CD4-positive, alpha-beta T cell (primary cell): ENCODE measurements at places on chromosomes 5 and 9. TPM values are rescaled to one million over a fixed set of nuclear protein-coding genes. Genes with fewer than 3 reads are reported as not detected.

DNA sequence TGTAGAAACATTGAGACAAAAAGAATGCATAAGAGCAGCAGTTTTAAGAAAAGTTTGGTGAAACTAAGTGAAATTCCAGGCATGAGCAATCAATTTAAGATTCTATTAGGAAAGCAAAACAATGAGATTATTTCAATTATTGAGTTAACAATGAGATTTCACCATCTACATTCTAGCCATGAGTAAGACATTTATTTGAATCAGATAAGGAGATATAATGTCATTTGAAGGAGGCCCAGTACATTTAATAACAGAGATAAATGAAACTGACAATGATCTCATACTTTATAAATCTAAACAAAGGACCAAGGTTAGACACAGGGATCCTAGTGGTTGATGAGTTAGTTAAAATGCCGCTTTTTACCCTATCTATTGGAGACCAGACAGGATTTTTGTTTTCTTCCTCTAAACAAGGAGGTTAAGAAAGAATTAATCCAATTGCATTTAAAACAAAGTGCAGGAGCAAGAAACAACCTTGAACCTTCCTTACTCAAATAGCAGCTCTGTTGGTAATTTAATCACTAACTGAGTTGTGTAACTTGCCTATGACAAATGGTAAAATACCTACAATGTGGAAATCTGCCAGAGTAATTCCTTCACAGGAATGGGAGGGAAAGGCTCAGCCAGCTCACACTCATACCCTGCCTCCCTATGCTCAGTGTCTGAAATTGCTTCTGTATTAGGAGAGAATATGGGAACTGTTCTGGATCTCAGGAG lies 103.5 kb upstream of the NR3C1 start:
- DNase-seq, result no peak
- no peaks in the 10 kb centered on the region for H3K27me3 ChIP-seq
- H3K4me1 ChIP-seq, result no peaks in the 10 kb centered on the region
- no peak overlapping the region for H3K4me3 ChIP-seq

Gene GNA14
- not detected for total RNA-seq

Gene UNC5A
- not detected for total RNA-seq

GRCh38 chr5:170854566-170854965 lies 7.3 kb upstream of the RANBP17 start:
- no peaks in the 10 kb centered on the region for H3K4me1 ChIP-seq
- no peak overlapping the region for H3K27ac ChIP-seq
- no peaks in the 10 kb centered on the region for H3K36me3 ChIP-seq
- peaks cover 3% of the 10 kb centered on the region for H3K27me3 ChIP-seq
- H3K4me3 ChIP-seq, result no peak overlapping the region

GRCh38 chr5:169333518-169333917 lies 32.6 kb upstream of the SLIT3 start:
- H3K4me3 ChIP-seq, result no peak overlapping the region
- DNase-seq, result no peak
- peaks cover 10% of the 10 kb centered on the region for H3K27me3 ChIP-seq
- no peaks in the 10 kb centered on the region for H3K4me1 ChIP-seq

- H3K27ac ChIP-seq, result no peak overlapping the region
- no peak for DNase-seq
- H3K27me3 ChIP-seq, result peaks cover 4% of the 10 kb centered on the region
- H3K4me1 ChIP-seq, result no peaks in the 10 kb centered on the region
Observed at GRCh38 chr9:17587113-17587512, 8.2 kb downstream of the SH3GL2 start.

GRCh38 chr9:1285526-1285925 lies 235.4 kb downstream of the DMRT2 start:
- no peak for DNase-seq
- no peak overlapping the region for H3K27ac ChIP-seq
- no peak overlapping the region for H3K4me3 ChIP-seq
- no peaks in the 10 kb centered on the region for H3K4me1 ChIP-seq
- H3K36me3 ChIP-seq, result no peaks in the 10 kb centered on the region
- H3K27me3 ChIP-seq, result no peaks in the 10 kb centered on the region

Gene RASEF
- total RNA-seq, result not detected

DNA sequence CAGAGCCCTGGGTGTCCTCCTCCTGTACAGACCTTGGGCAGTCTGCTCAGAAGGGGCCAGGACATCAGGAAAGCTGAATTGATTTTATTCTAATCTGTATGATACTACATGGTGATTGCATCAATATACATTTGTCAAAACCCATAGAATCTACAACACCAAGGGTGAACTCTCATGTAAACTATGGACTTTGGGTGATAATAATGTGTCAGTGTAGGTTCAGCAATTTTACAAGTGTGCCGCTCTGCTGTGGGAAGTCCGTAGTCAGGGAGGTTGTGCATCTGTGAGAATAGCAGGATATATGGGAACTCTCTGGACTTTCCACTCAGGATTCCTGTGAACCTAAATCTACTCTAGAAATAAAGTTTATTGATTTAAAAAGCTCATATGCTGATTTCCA lies 155.3 kb upstream of the NFIL3 start:
- H3K4me1 ChIP-seq, result no peaks in the 10 kb centered on the region
- H3K27me3 ChIP-seq, result no peaks in the 10 kb centered on the region
- DNase-seq, result no peak

- peaks cover 26% of the 10 kb centered on the region for H3K27me3 ChIP-seq
- peaks cover 6% of the 10 kb centered on the region for H3K4me1 ChIP-seq
- no peaks in the 10 kb centered on the region for H3K36me3 ChIP-seq
- no peak overlapping the region for H3K27ac ChIP-seq
- DNase-seq, result no peak
- no peak overlapping the region for H3K4me3 ChIP-seq
Observed at GRCh38 chr5:1439388-1440097, 5.7 kb downstream of the SLC6A3 start.

DNA sequence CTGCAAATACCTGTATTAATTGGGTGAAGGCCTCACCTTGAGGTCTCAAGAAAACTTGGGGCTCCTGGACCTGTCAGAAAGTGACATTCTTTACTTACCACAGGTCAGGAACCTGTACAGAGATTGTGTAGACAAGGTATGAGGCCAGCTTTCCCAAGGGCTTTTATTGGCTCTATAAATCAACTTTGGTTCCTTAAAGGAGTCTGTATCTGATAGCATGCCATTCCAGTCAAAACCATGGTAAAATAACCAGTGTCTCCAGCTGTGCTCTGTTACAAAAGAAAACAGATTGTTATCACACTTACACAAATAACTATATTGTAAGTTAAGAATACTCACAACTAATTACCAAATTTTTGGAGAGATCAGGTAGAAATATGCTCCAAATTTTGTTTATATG lies 64.5 kb downstream of the COL15A1 start:
- no peak overlapping the region for H3K27ac ChIP-seq
- H3K4me1 ChIP-seq, result peaks cover 4% of the 10 kb centered on the region
- no peaks in the 10 kb centered on the region for H3K27me3 ChIP-seq
- H3K4me3 ChIP-seq, result no peak overlapping the region

Gene C9orf50
- not detected for total RNA-seq

Gene FBP2
- not detected for total RNA-seq

DNA sequence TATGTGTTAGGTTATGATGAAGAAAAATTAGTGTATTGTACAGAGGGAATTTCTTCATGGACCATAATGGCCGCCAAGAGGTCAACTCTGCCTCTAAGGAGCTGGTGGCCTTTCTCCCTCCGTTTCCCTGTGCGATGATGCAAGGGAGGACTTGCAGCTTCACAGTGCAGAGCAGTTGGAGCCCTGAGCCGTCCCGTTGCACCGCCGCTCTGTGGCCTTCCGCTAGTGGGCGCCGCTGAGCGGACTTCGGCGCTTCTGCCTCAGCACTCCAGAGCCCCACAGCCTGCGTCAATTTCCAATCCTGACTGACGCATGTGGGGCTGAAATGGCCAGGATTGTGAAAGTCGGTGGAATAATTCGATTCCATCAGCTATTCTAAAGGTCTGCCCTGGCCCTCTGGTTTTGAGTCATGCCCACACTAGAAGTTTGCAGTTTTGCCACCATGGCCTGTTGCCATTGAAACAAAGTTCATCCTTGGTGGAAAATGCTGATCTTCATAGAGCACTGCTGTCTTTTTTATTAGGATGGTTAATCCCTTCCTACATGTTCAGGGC lies 22.7 kb upstream of the LECT2 start:
- no peak overlapping the region for H3K27ac ChIP-seq
- no peak overlapping the region for H3K4me3 ChIP-seq
- H3K36me3 ChIP-seq, result no peaks in the 10 kb centered on the region
- DNase-seq, result peak; percentile 18

Gene SYK
- total RNA-seq, result 1.1 TPM

DNA sequence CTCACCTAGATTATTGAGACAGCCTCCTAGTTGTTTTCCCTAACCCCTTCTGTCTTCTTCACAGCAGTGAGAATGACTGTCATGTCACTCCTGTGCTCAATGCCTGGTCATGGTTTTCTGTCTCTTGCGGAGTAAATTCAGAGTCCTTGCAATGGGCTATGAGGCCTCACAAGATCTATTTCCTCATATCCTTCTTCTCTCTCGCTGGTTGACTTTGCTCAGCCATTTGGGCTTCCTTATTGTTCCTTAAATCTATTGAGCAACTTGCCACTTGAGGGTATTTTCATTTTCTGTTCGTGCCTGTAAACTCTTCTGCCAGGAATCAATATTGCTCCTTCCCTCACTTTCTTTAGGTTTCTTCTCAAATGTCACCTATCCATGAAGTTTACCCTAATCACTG lies 9.0 kb downstream of the PPP3R2 start:
- no peak for DNase-seq
- H3K4me3 ChIP-seq, result no peak overlapping the region
- H3K36me3 ChIP-seq, result no peaks in the 10 kb centered on the region
- no peaks in the 10 kb centered on the region for H3K27me3 ChIP-seq
- no peaks in the 10 kb centered on the region for H3K4me1 ChIP-seq

DNA sequence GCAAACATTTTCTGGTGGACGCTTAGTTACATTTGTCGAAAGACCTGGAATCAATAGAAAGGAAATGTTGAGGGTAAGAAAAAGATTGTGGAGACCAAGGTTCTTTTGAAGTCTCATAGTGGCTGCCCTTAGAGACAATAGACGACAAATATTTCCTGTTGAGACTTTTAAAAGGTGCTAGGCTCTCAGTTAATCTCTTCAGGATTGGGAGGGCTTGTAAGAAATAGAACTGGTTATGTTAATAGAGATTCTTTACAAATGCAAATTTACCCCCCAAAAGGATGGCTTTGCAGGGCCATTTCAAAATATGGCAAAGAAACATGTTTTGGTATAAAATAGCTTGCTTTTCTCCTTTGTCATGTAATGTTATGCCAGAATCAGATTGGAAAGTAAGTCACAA lies 428.2 kb upstream of the CTNND2 start:
- no peaks in the 10 kb centered on the region for H3K27me3 ChIP-seq
- H3K4me1 ChIP-seq, result no peaks in the 10 kb centered on the region
- H3K27ac ChIP-seq, result no peak overlapping the region
- no peak for DNase-seq
- no peak overlapping the region for H3K4me3 ChIP-seq

Gene C1QTNF2
- not detected for total RNA-seq

DNA sequence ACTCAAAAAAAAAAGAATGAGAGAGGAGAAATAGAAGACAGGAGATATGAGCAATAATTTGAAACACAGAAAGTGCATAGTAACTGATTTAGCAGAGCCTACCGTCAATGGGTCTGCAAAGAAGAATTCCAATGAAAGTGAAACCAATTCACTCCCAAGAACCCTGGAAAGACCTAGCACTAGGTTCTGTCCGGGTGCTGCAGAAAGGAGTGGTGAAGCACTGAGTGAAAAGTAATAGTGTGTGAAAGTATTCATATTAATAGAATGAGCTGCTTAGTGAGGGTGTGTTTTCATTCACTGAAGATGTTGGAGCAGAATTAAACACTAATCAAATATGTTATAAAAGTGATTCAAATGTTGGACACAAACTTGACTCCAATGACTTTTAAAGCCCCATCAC lies 51.3 kb upstream of the SLC30A5 start:
- no peak for DNase-seq
- no peaks in the 10 kb centered on the region for H3K27me3 ChIP-seq
- H3K36me3 ChIP-seq, result no peaks in the 10 kb centered on the region

Gene NELFB
- 21.2 TPM for total RNA-seq

GRCh38 chr5:7794823-7795222 lies 56.1 kb downstream of the CFAP90 start:
- no peaks in the 10 kb centered on the region for H3K36me3 ChIP-seq
- no peak for DNase-seq
- no peaks in the 10 kb centered on the region for H3K4me1 ChIP-seq
- H3K4me3 ChIP-seq, result no peak overlapping the region
- peaks cover 2% of the 10 kb centered on the region for H3K27me3 ChIP-seq

GRCh38 chr5:139882316-139882715 lies 86.7 kb downstream of the PSD2 start:
- H3K4me1 ChIP-seq, result no peaks in the 10 kb centered on the region
- H3K27me3 ChIP-seq, result no peaks in the 10 kb centered on the region
- H3K4me3 ChIP-seq, result no peak overlapping the region
- H3K27ac ChIP-seq, result no peak overlapping the region
- no peak for DNase-seq
- no peaks in the 10 kb centered on the region for H3K36me3 ChIP-seq

GRCh38 chr9:112384219-112384618 lies 4.3 kb downstream of the HSDL2 start:
- no peak overlapping the region for H3K27ac ChIP-seq
- H3K4me1 ChIP-seq, result peaks cover 4% of the 10 kb centered on the region
- no peaks in the 10 kb centered on the region for H3K27me3 ChIP-seq
- no peaks in the 10 kb centered on the region for H3K36me3 ChIP-seq

Gene TMEM215
- not detected for total RNA-seq
